ENCODE measurements at places on chromosomes 7 and 10.

- no peak for DNase-seq
Measured at GRCh38 chr7:116671111-116671510, 885 bp upstream of the MET start.

DNA sequence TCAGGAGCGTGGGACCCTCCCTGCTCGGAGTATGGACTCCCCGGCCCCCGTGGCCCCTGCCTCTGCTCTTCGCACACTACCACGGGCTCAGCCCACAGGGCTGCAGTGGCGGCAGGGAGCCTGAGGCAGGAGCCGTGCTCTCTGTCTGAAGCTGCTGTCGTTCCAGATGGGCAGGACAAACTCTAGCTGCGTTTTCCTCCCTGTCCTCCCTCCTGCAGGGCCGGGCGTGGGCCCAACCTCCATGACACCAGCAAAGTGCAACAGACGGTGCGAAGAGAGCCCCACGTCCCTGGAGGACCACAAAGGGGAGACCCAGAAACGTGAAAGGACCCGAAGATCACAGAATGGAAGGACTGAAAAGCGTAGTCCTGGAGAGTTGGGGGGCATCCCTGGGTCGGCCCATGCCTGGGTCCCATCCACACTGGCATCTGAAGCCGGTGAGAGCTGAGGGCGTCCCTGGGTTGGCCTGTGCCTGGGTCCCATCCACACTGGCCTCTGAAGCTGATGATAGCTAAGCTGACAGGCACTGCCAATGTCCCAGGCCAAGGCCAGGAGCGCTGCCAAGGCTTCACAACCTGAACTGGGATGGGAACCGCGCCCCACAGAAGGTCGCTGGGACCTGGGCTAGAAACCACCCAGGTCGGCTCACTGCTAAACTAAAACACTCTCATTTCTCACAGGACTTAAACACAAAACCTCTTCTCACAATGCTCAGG, 267.0 kb downstream of the MAD1L1 start:
- DNase-seq: no peak

GRCh38 chr10:89100680-89101079, 106.4 kb downstream of the CH25H start:
- no peak for DNase-seq

DNA sequence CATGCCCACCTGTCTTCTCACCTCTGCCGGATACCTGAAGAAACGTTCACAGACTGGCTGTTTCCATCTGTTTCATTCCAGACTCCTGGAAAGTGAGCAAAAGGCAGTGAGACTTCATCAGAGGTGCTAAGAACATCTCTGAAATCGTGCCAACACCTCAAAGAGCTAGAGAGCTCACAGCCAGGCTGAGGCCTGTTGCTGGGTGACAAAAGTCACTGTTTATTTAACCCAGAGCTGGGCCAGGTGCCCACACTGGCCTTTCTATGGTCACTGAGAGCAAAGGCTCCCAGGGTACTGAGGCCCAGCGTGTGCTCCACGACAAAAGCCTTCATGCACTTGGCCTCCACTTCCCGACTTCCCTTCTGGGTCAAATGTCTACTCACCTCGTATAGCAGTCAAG, 3.7 kb upstream of the NANOS1 start:
- no peak for DNase-seq
